ENCODE measurements at places on chromosomes 7 and 10.
A peak's percentile ranks its signal among the peaks of the same experiment; 100 is the strongest.

GRCh38 chr7:149087376-149087775 is 3.1 kb downstream of the ZNF786 start:
- DNase-seq: no peak

GRCh38 chr10:33052915-33053810 is 95.1 kb upstream of the ITGB1 start:
- DNase-seq: no peak

DNA sequence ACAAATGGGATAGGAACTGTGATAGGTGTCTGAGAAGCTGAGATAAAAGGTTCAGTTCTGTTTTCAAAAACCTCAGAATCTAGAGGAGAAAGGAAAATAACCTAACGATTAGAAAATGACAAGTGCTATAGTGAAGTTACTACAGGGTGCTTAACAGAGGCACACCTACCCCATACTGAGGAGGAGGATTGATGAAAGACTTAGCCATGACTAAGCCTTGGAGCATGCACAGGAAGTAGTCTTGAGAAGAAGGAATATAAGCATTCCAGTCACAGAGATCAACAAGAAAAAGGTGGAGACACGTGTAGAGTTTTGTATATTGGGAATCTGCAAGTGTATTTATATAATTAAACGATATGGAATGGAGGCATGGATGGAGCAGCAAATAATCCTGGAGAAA is 1225.5 kb upstream of the CELF2 start:
- no peak for DNase-seq

- peak; percentile 15 for DNase-seq
Measured at GRCh38 chr7:80916770-80917741, 1.8 kb downstream of the SEMA3C start.

GRCh38 chr7:45151967-45152366 is 5.6 kb upstream of the RAMP3 start:
- DNase-seq: no peak

- DNase-seq: no peak
Measured at GRCh38 chr10:89887406-89887805, 186.0 kb downstream of the KIF20B start.

- no peak for DNase-seq
Measured at GRCh38 chr10:17109046-17109445, 20.6 kb downstream of the CUBN start.

GRCh38 chr7:87653178-87653577 is 25.0 kb downstream of the RUNDC3B start:
- no peak for DNase-seq

- no peak for DNase-seq
Measured at GRCh38 chr7:100914208-100914878, 18.7 kb upstream of the ACHE start.
